ENCODE measurements at places on chromosomes 1 and 21. TPM values are rescaled to one million over a fixed set of nuclear protein-coding genes. Genes with fewer than 3 reads are reported as not detected.

The CGN gene
- 3.6 TPM for total RNA-seq

The KRTAP21-1 gene
- not detected for total RNA-seq

The FMO1 gene
- total RNA-seq, result not detected

The MMP23B gene
- total RNA-seq, result 1.2 TPM

The SYNC gene
- 4.5 TPM for total RNA-seq

The HAO2 gene
- total RNA-seq, result not detected

The KCNJ10 gene
- not detected for total RNA-seq

The GJA9 gene
- total RNA-seq, result 0.27 TPM

The CACHD1 gene
- total RNA-seq, result 3.9 TPM

The CYB5RL gene
- total RNA-seq, result 2.5 TPM

DNA sequence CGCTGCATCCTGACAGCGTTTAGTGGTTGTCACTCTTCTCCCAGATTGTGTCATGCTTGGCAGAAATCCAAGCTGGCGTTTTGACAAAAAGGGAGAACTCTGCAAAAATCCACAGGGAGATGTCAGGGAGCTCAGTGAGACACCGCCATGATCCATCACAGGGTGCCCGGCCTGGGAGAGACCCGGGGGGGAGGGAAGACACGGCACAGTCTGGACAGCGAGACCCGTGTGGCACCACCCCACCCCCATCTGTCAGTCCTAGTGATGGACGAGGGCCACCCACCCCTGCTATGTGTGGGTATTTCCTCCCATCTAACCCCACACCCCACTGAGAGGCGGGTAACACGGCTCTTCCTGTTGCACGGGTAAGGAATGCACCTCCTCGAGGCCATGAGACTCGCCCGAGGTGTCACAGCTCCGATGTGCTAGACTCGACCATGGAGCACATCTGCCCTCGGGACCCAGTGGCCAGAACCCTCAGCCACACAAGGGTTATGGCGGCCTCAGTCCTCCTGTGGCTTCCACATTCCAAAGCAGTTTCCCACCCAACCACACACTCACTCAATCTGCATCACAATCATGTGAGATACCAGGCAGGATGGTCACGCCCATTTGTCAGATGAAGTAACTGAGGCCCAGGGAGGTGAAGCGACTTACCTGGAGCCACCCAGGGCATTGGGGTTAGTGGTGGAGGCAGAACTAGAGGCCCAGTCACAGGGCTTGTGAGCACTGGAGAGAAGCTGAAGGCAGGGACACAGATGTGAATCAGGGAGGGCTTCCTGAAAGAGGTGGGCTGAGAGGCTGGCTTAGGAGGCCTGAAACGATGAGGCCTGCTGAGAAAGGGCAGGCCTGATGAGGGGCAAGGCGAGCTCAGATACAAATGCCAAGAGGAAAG, 688.5 kb downstream of the MATN1 start:
- DNase-seq, result no peak

DNA sequence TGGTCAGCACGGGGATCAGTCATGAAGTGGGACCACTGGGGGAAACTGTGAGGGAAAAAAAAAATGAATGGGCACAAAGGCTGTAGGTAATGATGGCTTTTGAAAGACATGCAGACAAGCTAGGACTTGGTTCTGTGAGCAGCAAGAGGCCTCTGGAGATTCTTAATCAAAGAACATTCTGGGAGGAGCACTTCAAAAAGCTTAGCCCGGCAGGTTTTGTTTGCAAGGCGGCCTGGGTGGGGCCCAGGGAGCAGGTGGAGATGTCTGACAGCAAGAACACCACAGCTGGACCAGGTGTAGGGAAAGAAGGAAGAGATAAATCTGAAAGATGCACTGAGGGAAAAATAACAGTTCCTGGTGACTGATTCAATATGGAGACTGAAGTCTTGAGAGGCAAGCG, 6.0 kb downstream of the TEX35 start:
- peak; percentile 72 for DNase-seq

GRCh38 chr1:85569122-85569521, 11.4 kb upstream of the CCN1 start:
- DNase-seq, result peak; percentile 67

DNA sequence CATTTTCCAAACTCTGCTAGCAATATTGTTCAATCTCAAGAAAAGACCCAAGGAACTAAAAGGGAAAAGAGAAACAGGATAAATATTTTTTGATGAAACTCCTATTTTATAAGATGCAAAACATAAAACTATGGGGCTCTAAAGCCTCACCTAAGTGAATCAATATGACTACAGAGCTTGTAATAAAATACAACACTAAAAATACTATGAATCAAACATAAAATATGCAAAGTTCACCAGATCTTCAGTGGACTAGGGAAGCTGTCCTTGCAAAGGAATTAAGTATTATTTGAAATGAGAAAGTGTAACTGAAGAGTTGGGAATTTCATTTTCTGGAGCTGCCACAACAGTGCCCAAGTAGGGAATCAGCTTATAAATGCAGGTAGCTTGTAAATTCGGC, 124.5 kb downstream of the CRB1 start:
- DNase-seq, result no peak

- DNase-seq, result peak; percentile 84
These were observed 4.3 kb downstream of the S100A10 start for GRCh38 chr1:151989211-151989862.

GRCh38 chr1:44714944-44715571, 15.9 kb downstream of the RNU5D-1 start:
- peak; percentile 43 for DNase-seq

DNA sequence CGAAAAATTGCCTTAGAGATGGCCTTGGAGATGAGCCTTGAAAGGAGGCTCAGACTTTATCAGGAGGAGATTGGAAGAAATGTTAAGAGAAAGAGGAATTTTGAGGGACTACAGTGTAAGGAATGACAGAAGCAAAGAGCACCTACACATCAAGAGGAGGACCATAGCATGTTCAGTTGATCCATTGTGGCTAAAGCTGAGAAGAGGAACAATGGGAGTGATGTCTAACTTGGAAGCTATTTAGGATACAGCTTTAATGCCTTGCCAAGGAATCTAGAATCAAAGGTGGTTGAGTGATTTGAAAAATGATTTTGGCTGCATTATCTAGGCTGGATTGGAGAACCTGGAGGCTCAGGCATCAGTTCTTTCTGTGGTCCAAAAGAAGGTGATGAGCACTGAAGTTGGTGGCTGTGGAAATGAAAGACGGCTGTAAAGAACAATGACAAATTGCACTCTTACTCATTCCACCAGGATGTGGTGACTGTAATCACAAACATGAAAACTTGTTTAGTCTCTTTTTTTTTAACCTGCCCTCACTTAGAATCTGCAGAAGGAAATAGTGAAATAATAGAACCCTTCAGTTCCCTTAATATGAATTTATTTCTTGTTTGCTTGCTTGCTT, 11.3 kb downstream of the FAM20B start:
- peak; percentile 60 for DNase-seq

- DNase-seq, result peak; percentile 7
These were observed 98.6 kb downstream of the ENAH start for GRCh38 chr1:225554216-225554812.

DNA sequence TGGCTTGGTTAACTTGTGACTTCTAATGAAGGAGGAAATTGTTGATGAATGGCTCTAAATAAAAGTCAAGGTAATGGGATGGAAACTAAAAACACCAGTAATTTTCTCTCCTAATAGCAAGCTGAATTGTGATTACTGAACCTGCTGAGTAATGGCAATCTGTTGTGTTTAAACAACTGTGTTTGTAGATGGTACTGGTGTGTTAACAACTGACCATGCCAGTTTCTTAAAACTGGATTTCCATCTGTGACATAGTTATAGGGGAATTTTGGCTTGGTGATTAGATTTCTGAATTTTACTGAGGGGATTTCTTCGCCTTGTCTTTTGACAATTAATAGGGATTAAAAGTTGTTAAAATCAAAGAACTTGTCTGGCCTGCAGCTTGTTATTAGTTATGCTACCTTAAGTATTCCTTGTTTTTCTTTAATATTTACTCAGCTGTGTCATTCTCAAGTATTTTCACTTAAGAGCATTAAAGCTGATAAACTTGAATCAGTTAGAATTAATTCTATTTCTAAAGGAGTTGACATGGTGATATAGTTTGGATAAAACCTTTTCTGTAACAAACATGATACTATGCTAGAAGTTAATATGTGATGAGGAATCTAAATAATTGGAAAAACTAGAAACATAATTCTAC, 7.9 kb upstream of the ERO1B start:
- DNase-seq, result no peak

- DNase-seq, result no peak
These were observed 594.1 kb upstream of the PKN2 start for GRCh38 chr1:88089961-88090360.

DNA sequence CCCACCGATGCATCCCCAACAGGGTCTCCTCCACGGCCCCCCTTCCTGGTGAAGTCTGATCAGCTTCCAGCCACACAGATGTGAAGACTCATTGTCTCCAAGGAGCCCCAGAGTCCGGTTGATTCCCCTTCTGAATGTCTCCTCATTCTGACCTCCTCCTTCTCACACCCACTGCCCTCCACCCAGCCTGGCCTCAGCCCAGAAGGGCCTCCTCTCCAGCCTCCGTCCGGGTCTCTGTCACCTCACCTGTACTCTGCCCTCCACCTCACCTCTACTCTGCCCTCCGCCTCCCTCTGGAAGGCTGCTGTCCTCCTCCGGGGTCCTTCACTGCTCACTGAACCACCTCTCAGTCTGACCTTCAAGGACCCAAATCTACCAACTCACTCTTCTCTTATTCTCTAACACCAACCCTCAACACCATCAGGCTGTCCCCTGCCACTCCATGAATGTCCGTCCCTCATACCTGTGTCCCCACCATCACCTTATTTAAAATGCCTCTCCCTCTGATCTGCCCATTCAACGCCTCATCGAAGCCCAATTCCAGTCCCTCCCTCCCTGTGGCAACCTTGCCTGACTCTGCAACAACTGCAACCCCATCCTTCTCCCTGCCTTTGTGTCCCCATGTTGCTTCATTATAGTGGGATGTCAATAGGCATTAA, 201.2 kb downstream of the TOMM20 start:
- no peak for DNase-seq

GRCh38 chr21:39869141-39869818, 2.0 kb downstream of the PCP4 start:
- no peak for DNase-seq

GRCh38 chr1:218718206-218718605, 373.1 kb downstream of the TGFB2 start:
- no peak for DNase-seq

DNA sequence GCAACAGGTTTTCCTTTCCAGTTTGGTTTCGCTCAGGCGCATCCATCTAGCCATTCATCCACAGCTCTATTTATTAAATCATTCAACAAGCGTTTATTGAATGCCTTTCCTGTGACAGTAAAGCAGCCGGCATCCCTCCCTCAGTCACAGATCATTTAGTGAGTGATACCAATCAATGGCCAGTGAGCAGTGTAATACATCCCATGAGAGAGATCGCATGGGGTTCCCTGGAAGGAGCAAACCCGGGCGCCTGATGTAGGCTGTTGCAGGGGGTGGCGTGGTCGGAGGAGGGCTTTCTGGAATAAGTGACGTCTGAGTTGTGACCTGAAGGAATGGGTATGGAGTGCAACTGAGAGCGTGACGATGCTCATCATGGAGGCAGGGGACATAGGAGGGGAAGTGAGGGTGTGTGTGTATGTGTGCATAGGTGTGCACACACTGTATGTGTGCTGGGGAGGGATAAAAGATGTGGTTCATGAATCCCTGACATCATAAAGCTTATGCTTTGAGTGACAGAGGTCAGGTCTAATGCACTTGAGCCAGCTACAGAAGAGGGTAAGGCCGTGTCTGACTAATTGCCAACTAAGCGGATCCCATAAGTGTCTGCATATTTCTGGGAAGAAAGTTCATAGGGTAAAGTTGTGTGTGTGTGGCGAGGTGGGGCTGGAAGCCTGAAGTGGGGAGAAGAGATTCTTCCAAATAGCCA, 6.6 kb downstream of the FCMR start:
- no peak for DNase-seq

- peak; percentile 2 for DNase-seq
These were observed 182.3 kb downstream of the FCRL5 start for GRCh38 chr1:157369808-157370521.

- no peak for DNase-seq
These were observed 18.6 kb downstream of the PTGER3 start for GRCh38 chr1:71028981-71029380.

GRCh38 chr1:9784508-9785133, 39.1 kb downstream of the CLSTN1 start:
- DNase-seq, result no peak

GRCh38 chr1:86380257-86380861, 15.8 kb downstream of the ODF2L start:
- peak; percentile 47 for DNase-seq

DNA sequence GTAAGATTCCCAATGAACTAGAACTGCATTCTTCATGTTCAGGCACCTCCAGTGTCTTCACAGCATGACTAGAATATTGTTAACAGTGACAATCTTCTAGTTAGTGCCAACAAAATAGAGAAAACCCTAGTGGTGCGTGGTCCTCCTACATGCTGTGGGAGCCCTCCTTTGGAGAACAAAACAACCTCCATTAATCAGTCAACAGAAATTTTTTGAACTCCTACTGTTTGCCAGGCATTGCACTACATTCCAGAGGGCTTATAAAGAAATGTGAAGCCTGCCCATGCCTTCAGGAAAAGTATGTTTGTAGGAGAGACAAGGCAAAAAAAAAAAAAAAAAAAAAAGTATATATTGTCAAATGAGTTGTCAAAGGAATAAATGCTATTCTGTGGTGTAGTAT, 252.7 kb downstream of the LRRC40 start:
- no peak for DNase-seq

DNA sequence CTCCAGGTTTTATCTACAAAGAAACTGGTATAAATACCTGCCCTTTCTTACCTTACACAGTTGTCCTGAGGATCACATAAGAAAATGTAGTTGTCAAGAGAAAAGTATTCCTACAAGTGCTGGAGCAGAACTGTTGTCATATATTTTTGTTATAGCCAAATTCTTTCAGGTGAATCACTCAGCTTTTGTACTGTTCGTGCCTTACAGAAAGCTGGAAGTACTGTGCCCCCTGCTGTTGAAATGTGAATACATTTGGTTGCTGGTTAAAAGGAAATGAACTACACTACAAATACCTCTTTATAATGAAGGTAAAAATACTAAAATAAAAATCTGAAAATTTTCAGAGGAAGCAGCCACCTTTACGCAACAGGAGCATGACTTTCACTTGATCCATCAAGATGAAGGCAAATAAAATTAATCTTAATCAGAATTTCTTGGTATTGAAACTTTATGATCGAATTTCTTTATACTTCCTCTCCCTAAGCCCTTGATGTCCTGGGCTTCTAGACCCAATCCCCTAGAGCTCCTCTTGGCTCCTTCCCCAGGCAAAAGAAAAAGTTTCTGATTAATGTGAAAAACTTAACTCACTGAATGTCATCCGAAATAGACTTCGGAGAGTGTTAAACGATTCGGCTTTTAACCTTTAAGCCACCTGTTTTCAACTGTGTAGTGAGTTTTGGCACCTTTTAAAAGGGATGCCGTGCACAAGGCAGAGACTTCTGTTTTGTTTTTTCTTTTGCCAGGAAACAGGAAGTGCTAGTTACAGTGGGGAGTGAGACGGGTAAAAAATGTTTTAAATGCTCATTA, 12.5 kb downstream of the CHML start:
- no peak for DNase-seq

- no peak for DNase-seq
These were observed 106.5 kb upstream of the SLC45A1 start for GRCh38 chr1:8211251-8211882.

GRCh38 chr1:147626739-147627138, 43.6 kb downstream of the ACP6 start:
- DNase-seq, result no peak
